ENCODE measurements at places on chromosomes 2 and 18. TPM values are rescaled to one million over a fixed set of nuclear protein-coding genes. Genes with fewer than 3 reads are reported as not detected.

DNA sequence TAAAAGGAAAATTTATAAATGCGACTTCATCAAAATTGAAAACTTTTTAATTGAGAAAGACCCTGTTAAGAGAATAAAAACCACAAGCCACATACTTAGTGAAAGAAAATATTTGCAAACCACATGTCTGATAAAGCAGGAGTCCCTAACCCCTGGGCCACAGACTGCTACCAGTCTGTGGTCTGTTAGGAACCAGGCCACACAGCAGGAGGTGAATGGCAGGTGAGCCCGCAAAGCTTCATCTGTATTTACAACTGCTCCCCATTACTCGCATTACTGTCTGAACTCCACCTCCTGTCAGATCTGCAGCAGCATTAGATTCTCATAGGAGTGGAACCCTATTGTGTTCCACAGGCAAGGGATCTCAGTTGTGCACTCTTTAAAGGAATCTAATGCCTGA, 95.5 kb upstream of the CRACDL start:
- no peaks in the 10 kb centered on the region for H3K27me3 ChIP-seq
- H3K27ac ChIP-seq, result no peak overlapping the region
- peaks cover 14% of the 10 kb centered on the region for H3K4me1 ChIP-seq
- no peak overlapping the region for H3K4me3 ChIP-seq

GRCh38 chr2:10119601-10120157, 2.9 kb upstream of the RRM2 start:
- peaks cover 18% of the 10 kb centered on the region for H3K36me3 ChIP-seq
- DNase-seq, result no peak
- H3K27ac ChIP-seq, result peak overlapping the region; percentile 81
- peaks cover 41% of the 10 kb centered on the region for H3K4me1 ChIP-seq
- H3K27me3 ChIP-seq, result no peaks in the 10 kb centered on the region

- no peaks in the 10 kb centered on the region for H3K4me1 ChIP-seq
- peaks cover 1% of the 10 kb centered on the region for H3K36me3 ChIP-seq
- no peak overlapping the region for H3K4me3 ChIP-seq
- DNase-seq, result no peak
- H3K27me3 ChIP-seq, result no peaks in the 10 kb centered on the region
- no peak overlapping the region for H3K27ac ChIP-seq
Observed at GRCh38 chr18:53254265-53254664, 914.3 kb downstream of the DCC start.

DNA sequence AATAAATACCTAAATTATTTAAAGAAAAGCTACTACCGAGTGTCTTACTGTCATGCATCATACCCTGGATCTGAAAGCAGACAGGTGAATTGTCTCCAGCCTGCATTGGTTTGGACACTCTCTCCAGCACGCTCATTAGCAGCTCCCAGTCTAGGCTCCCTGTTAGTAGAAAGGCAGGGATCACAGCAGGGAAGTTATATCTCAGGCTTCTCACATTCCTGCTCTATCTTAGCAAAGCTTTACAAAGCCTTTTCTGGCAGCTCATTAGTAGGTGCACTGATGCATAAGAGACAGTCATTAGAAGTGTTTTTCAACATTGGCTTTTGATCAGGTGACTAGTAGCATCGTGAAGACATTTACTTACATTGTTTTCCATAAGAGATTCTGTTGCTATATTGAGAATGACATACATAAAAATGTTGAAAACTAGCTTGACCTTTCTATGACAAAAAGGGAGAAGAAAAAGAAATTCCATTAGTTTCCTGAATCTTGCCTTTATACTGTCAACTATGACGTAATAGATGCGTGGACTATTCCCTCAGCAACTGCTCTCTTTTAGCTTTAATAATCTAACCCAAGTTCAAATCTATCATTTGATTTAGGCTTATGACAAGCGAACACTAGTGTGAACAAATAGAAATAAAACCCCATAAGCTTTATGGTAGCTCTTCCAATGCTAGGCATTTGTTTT, 408.7 kb upstream of the KCNH7 start:
- H3K4me3 ChIP-seq, result no peak overlapping the region
- no peaks in the 10 kb centered on the region for H3K4me1 ChIP-seq
- H3K27me3 ChIP-seq, result no peaks in the 10 kb centered on the region

DNA sequence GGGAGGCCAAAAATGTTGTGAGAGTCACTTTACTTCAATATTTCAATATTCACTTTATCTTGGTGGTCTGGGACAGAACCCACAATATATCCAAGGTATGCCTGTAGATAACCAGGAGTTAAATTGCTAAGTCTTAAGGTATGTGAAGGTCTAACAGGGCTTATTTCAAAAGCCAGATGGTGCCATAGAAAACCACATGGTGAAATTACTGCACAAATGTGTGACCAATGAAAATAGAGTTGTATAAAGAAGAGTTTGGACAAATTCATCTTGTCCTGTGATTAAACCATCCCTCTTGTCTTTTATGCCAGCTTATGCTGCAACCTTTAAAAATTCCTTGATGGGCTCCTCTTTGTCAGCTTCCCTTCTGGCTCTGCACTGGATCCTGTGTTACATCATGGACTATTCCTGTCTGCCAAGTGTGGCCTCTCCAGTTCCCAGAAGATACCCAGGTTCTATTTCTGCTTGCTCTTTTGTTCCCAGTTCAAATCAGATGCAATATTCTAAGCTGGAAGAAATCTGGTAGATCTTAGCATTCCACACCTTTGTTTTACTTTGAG, 46.8 kb downstream of the ANTXR1 start:
- no peak for DNase-seq
- no peak overlapping the region for H3K4me3 ChIP-seq
- no peak overlapping the region for H3K27ac ChIP-seq
- peaks cover 2% of the 10 kb centered on the region for H3K36me3 ChIP-seq

GRCh38 chr2:112519506-112519905, 22.8 kb upstream of the POLR1B start:
- no peak overlapping the region for H3K4me3 ChIP-seq
- DNase-seq, result no peak
- peaks cover 15% of the 10 kb centered on the region for H3K36me3 ChIP-seq

Gene TUBA3E
- total RNA-seq, result not detected

Gene LAMA1
- not detected for total RNA-seq

Gene STPG4
- total RNA-seq, result not detected

Gene PRADC1
- 15.0 TPM for total RNA-seq

Gene DSG1
- not detected for total RNA-seq

Gene GAD1
- 17.8 TPM for total RNA-seq

Gene ITGAV
- total RNA-seq, result 11.2 TPM
